ENCODE measurements at places on chromosomes 6 and 20.
A peak's percentile ranks its signal among the peaks of the same experiment; 100 is the strongest.

- DNase-seq = no peak
These were observed 99.5 kb downstream of the KLHL32 start for GRCh38 chr6:97023982-97024381.

DNA sequence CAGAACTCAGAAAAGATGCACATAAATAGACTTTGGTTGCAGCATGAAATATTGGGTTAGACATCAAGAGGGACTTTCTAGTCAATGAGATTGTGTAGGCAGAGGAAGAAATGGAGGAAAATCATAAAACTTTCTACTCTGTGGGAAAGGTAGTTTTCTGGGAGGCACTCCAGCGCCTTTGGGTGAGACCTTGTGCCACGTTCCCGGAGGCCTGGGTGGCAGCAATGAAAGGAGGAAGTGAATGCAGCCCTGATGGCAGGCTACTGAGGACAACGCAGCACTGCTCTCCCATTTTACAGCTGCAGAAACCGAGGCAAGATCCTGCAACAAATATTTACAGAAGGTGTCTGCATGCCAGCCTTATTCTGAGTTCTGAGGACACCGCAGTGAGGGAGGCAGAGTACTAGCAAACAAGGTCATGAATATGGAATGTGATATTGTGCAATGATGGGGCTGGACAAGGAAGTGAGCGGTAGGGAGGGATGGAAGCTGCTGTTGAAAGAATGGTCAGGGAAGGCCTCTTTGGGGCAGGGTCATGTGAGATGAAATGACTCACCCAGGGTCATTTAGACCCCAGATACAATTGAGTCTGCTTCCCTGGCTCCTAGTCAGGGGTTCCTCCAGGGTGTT is 159.1 kb downstream of the TFAP2C start:
- peak; percentile 98 for DNase-seq

DNA sequence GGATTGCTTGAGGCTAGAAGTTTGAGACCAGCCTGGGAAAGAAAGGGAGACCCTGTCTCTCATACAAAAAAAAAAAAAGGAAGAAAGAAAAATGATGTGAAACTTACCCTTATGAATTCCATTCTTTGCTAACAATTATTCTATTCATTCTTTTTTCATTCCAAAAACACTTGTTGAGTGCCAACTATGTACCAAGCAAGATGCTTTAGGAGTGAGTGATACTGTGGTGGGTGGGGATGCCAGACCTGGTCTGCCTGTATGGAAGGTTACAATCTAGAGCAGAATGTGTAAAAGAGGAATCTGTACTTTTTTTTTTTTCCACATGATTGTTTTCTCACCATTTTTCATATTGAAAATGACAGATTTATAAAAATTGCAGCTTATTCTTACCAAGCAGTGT is 73.8 kb upstream of the TULP1 start:
- DNase-seq = no peak

- DNase-seq = no peak
These were observed 469 bp downstream of the TFAP2C start for GRCh38 chr20:56629464-56630085.

- DNase-seq = peak; percentile 83
These were observed 68.6 kb upstream of the CCN6 start for GRCh38 chr6:111985202-111985731.

Measured in kidney glomerular epithelial cell (primary cell).